ENCODE measurements at places on chromosomes 16 and 17. TPM values are rescaled to one million over a fixed set of nuclear protein-coding genes. Genes with fewer than 3 reads are reported as not detected.
A peak's percentile ranks its signal among the peaks of the same experiment; 100 is the strongest.

DNA sequence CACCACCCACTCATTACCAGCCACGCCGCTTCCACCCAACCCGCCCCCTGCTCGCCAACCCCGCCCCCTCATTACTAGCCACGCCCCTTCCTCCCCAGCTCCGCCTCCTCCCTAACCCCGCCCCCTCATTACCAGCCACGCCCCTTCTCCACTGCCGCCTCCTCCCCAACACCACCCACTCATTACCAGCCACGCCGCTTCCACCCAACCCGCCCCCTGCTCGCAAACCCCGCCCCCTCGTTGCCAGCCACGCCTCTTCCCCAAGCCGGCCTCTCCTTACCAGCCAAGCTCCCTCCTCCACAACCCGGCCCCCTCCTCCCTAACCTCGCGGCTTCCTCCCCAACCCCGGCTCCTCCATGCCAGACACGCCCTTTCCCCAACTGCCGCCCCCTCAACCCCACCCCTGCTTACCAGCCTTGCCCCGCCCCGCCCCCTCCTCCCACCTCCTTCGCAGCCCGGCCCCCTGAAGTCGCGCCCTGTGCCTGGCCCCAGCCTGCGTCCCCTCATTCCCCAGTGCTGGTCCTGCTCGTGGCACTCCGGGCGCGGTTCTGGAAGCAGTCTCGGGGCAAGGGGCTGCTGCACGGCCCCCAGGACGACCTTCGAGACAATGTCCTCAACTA, 7.3 kb downstream of the SLC22A31 start:
- H3K4me3 ChIP-seq, result no peak overlapping the region
- H3K27ac ChIP-seq, result no peak overlapping the region
- no peaks in the 10 kb centered on the region for H3K36me3 ChIP-seq

The MT1E gene
- 25.9 TPM for total RNA-seq

The PRR35 gene
- total RNA-seq, result 0.33 TPM

GRCh38 chr17:74424657-74425056, 7.2 kb upstream of the GPRC5C start:
- no peaks in the 10 kb centered on the region for H3K27me3 ChIP-seq
- H3K4me3 ChIP-seq, result no peak overlapping the region
- H3K4me1 ChIP-seq, result peaks cover 3% of the 10 kb centered on the region
- no peak for DNase-seq
- no peak overlapping the region for H3K27ac ChIP-seq

The KRTAP3-2 gene
- total RNA-seq, result not detected

- no peak for DNase-seq
- H3K36me3 ChIP-seq, result no peaks in the 10 kb centered on the region
- no peaks in the 10 kb centered on the region for H3K4me1 ChIP-seq
- no peak overlapping the region for H3K27ac ChIP-seq
- H3K4me3 ChIP-seq, result no peak overlapping the region
- H3K27me3 ChIP-seq, result no peaks in the 10 kb centered on the region
Observed at GRCh38 chr17:81138083-81138482, 27.2 kb upstream of the PVALEF start.

- no peaks in the 10 kb centered on the region for H3K36me3 ChIP-seq
- H3K4me1 ChIP-seq, result no peaks in the 10 kb centered on the region
Observed at GRCh38 chr16:25925421-25925820, 233.7 kb downstream of the HS3ST4 start.

- H3K36me3 ChIP-seq, result peaks cover 72% of the 10 kb centered on the region
- no peak for DNase-seq
- H3K4me3 ChIP-seq, result no peak overlapping the region
Observed at GRCh38 chr16:4837733-4838501, 9.2 kb downstream of the GLYR1 start.

The GDPD3 gene
- total RNA-seq, result 3.8 TPM

The KAT7 gene
- 84.6 TPM for total RNA-seq

The GSG1L gene
- 0.83 TPM for total RNA-seq

DNA sequence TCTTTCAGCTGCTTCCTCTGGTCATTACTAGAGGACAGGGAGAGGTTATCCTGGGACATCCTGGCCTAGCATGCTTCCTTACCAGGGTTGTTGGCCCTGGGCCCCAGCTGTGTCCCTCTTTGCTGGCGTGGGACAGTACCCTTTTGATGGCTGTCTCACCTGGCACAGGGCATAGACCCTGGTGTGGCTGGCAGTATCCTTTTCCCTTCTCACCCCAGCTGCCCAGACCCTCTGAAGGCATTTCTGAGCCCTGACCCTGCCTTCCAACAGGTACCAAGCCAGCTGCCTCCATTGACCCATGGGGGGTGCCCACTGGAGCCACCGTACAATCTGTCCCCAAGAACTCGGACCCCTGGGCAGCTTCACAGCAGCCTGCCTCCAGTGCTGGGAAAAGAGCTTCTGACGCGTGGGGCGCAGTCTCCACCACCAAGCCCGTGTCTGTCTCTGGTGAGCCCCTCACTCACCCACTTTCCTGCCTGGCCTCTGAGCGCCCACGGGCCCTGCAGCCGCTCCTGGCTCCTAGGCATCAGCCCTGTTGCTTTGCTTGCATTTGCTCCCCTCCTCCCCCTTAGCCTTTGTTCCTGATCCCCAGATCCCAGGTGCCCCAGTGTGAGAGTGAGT, 34.0 kb downstream of the B9D1 start:
- H3K36me3 ChIP-seq, result peaks cover 58% of the 10 kb centered on the region
- H3K4me3 ChIP-seq, result no peak overlapping the region
- H3K27me3 ChIP-seq, result no peaks in the 10 kb centered on the region
- no peaks in the 10 kb centered on the region for H3K4me1 ChIP-seq

GRCh38 chr16:5678371-5678770, 580.8 kb upstream of the EEF2KMT start:
- no peaks in the 10 kb centered on the region for H3K4me1 ChIP-seq
- peak; percentile 71 for DNase-seq
- H3K27ac ChIP-seq, result no peak overlapping the region
- no peaks in the 10 kb centered on the region for H3K36me3 ChIP-seq
- no peak overlapping the region for H3K4me3 ChIP-seq

DNA sequence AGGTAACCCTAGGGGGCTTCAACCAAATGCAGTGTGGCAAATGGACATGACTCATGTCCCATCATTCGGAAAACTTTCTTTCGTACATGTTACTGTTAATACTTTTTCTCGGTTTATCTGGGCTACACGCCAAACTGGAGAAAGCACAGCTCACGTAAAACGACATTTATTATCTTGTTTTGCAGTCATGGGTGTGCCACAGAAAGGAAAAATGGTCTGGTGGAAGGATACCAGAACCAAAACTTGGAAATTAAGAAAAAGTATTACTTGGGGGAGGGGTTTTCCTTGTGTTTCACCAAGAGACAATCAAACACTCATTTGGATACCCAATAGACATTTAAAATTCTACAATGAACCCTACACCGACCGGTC, 23.6 kb downstream of the ALOX15B start:
- H3K27ac ChIP-seq, result no peak overlapping the region
- DNase-seq, result no peak
- peaks cover 13% of the 10 kb centered on the region for H3K27me3 ChIP-seq
- peak overlapping the region; percentile 46 for H3K4me3 ChIP-seq
- H3K36me3 ChIP-seq, result no peaks in the 10 kb centered on the region
- peaks cover 3% of the 10 kb centered on the region for H3K4me1 ChIP-seq
